ENCODE measurements at places on chromosomes 12 and 14.

GRCh38 chr12:62517887-62518286 lies 51.3 kb downstream of the MON2 start:
- DNase-seq = no peak

DNA sequence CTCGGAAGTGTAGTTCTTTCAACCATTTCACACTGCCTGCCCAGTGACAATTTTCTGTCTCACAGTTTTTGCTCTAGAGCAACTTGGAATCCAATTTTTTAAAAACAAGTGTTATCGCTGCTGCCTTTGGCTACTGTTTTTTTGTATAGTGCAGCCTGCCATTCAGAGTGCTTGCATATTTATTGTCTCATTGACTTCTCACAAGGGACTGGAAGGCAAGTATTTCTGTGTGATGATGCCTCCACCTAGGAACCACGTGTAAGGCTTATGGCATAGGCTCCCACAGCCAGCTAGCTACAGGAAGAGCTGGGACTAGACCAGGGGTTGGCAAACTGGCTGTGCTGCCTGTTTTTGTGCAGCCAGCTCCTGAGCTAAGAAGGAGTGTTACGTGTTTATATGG lies 903 bp downstream of the PARPBP start:
- peak; percentile 59 for DNase-seq

DNA sequence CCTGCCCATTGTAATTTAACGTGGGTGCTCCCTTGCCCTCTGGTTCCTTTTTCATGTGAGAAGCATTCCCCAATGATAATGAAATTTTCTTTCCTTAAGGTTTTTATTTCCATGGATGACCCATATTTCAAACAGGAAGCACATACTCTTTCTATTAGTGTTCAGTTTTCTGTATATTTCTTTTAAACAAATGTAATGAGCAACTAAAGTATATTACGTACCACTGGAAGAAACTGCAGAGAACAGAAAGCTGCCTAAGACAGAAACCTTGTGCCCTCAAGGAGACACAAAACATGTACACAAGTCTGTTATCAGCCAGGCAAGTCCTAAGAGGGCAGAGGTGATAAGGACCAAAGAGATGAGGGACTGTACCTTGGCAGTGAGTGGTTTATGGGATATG lies 414.9 kb downstream of the ETNK1 start:
- DNase-seq = no peak

DNA sequence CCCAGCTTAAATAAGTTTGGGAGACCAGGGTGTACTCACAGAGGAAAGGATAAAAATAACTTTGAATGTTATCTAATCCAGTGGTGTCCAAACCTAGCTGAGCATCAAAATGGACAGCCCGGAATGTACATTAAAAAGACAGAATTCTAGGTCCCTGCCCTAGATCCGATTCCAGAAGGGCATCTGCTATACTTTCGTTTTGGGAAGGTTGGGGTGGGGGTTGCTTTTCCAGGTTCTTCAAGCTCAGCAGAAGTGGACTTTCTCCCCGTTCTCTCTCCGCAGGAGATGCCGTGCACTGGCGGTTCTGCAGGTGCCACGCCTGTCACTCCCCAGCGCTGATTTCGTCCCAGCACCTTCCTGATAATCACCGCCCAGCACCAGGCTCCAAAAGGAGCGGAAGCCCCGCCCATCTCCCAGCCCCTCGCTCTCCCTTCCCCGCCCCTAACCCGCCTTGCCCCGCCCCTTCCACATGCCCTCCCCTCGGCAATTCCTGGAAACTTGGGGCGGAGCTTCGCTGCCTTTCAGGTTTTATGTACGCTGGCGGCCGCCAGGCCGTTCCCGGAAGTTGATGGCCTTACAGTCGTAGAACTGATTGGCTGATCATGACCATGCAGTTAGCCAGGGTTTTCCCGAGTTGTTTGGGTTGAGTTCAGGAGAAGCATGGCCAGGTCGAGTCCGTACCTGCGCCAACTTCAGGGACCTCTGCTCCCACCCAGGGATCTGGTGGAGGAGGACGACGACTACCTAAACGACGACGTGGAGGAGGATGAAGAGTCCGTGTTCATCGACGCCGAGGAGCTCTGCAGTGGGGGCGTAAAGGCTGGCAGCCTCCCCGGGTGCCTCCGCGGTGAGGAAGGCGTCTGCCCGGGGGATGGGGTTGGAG lies at the start of gene HELB:
Gene HELB, plus strand, starts transcription at position 550 of the 883 bp plus-strand sequence. Its CDS starts 111 bp downstream, at position 661.
- peak; percentile 100 for DNase-seq

DNA sequence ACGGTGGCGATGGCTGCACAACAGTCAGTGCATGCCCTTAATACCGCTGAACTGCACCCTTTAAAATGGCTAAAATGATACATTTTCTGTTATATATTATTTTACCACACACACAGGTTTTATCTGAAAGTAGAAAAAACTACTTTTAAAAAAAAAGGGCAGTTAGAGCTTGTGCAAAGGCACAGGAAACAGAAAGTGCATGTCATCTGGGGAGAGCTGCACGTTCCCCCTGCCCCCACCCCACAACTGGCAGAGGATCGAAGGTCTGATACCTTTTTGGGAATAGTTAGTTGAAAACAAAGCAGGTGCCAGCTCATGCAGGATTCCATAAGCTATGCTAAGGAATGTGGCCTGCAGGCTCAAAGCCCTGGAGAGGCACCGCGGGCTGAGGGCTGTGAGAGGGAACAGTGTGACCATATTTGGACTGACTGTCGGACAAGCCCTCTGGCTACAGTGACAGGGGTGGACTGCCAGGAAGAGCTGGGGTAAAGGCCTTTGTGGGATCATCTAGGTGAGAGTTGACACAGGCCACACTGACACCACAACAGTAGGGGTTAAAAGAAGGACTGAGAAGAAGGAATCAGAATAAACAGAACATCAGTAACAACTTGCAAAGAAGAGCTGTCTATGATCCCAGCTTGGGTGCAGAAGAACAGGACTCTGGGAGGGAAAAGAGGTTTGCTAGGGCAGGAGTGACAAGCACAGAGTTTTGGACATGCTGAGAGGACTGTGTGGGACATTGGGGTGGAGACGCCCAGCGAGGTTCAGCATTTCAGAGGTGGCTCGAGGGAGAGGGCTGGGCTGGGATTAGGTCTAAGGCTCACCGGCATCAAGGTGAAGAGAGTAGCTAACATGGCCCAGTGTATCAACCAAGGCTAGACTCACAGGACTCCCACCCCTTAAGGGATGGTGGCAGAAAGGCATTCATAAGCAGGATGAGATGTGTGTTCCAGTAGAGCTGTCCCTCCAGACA lies 54.6 kb downstream of the ACTN1 start:
- no peak for DNase-seq

DNA sequence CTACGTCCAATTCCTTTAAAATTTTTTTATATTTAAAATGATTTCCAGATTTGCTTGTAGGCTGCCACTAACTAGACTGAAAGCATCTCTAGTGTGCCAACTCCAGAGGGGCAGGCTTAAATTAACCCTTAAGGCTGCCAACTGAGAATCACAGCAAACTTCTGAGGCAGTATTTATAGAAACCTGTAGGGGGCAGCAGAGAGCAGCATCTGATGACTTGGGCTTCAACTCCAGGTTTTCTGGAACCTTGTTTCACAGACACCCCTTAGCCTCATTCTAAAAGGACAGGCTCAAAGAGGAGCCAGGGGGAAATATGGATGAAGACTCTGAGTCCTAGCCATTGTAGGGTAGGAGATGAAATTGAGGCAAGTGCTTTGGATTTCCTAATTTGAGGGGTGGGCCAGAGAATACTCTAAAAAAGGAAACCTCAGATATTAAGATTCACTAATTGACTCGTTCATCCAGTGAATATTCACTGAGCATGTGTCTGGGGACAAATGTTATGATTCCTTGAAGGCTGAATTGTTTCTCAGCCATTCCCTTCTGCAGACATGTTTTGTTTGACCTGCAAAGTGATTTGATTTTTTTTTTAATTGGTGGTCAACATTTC lies 63.3 kb upstream of the HSPB8 start:
- DNase-seq = peak; percentile 47

DNA sequence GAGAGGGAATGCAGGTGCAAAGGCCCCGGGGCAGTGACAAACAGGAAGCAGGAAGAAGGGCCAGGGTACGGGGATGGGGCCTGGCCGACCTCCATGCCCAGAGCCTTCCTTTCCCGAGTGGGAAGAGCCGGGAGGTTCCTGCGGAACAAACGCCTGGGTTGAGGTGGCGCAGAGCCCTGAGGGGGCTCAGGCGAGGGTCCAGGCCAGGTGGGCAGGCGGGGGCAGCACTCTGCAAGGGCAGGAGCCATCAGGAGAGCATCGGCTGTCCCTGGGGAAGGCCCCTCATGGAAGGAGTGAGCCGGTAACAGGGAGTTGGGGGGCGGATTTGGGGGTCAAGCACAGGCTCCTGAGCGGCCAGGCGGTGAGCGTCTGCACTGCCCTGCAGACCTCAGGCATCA lies 18.1 kb upstream of the FBRSL1 start:
- DNase-seq = no peak

- no peak for DNase-seq
These were observed 2.3 kb downstream of the COCH start for GRCh38 chr14:30876692-30877091.

DNA sequence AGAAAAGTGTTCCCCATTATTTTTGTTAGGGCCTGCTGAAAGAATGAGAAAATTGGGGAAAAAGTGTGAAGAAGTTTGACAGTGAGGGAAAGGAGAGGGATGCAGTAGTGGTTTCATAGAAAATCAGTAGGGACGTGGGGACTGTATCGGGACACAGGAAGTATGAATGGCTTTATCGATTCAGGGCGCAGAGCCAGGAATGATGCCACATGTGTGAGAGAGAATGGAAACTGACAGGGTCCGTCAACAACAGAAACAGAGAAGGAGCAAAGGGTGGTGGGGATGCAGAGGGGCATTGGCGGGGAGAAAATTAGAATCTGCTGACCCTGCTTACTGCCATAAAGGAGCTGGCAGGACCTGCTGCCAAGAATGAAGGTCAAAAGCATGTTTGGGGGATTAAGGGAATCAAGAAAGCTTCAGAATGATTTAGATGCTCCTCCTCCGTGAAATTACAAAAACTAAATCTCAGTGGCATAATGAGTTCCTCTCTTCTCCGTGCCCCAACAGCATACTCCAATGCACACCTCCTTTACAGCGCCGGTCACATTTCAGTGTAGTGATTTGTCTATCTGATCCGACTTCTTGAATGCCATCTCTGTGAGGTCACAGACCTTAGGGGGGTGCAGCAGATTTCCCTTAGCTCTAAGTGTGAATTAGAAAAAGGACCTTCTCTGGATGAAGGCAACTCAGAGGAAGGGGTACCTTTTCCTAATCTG lies 92.6 kb downstream of the EMP1 start:
- no peak for DNase-seq

GRCh38 chr14:29163109-29163508 lies 396.5 kb downstream of the FOXG1 start:
- DNase-seq = no peak

DNA sequence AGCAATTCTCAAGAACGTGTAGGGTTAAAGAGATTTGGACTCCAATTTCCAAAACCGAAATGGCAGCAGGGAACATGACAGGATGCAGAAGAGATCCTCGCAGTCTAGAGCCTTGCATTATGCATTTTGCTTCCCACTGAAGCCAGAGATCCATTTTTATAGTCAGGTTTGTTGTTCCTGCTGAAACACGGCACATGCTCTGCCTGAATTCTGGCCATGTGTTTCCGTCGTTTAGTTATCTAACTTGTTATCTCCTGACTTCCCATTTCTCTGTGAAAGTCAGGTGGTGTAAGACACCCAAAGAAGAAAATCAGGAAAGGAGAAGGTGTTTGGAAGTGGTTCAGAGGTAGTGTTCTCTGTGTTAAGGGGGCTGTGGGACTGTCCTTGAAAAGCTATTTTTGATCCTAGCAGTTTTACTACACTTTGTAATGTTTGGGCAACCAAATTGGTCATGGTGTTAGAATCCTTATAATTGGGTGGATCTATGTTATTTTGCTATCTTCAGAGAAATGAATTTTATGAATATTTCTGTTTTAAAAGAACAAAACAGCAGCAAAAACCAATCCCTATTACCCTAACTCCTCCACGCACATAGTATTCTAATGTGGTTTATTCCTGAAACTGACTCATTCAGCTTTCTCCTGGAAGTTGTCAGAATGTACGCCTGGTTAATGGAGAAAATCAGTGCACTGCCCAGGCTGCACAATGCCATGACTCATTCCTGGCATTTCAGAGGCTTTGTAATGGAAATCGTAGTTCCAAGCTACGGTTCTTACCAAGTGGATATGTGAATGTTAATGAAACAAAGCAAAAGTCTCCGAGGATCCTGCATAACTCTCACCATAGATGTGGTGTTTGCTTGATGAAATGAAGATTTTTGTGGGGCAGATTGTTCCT lies 110.1 kb downstream of the SAMD4A start:
- peak; percentile 31 for DNase-seq

GRCh38 chr14:52299692-52300278 lies 14.3 kb upstream of the PTGER2 start:
- peak; percentile 45 for DNase-seq

- DNase-seq = no peak
These were observed 142.6 kb upstream of the SFSWAP start for GRCh38 chr12:131568336-131568735.

- DNase-seq = peak; percentile 26
These were observed 63.8 kb downstream of the FBXO33 start for GRCh38 chr14:39368261-39368959.

GRCh38 chr12:41186026-41186425 lies 2.1 kb upstream of the PDZRN4 start:
- DNase-seq = no peak

DNA sequence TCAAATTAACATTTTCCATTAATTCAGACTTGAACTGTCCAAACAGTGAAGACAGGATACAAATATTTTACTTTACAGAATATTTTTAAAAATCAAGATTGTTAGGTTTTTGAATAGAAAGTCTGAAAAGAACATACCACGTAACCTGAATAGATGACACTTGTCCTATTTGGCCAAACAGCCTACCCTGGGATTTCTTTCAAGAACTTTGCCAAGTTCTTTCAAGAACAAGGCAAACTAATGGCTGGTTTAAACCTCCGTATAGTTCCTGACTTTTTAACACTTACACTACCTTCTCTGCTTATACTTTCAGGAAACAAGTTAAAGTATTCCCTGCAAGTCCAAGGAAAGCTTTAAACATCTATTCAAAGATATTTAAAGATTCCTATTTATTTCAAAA lies 35.0 kb downstream of the MAP4K5 start:
- no peak for DNase-seq

DNA sequence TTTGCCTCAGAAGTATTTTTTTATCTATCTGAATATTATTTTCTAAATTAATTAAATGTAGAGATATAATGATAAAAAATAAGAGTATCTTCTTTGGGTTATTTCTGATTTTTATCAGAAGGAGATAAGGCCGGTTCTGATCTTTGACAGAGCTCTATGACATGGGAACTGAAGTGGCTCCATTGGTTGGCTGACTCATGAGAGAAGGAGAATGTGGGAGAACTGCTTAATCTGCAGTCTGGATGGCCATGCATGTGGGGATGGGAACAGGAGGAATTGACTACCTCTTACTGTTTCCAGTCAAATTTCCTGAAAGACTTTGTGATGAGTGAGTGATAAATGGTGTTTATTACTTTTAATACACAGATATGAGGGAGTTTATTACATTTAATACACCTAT lies 155.8 kb upstream of the ATP2B1 start:
- DNase-seq = no peak

- no peak for DNase-seq
These were observed 97.2 kb downstream of the PCNX1 start for GRCh38 chr14:71004481-71004880.
